Esophagus squamous epithelium (tissue), 5 donors: ENCODE measurements at places on chromosomes 2 and 18. TPM values are rescaled to one million over a fixed set of nuclear protein-coding genes. Genes with fewer than 3 reads are reported as not detected.

The SERPINB10 gene
- not detected for total RNA-seq

GRCh38 chr2:57504787-57505186, 541.8 kb upstream of the VRK2 start:
- no peak for DNase-seq

- DNase-seq, result no peak
Observed at GRCh38 chr18:55743133-55743532, 155.1 kb upstream of the TCF4 start.

- DNase-seq, result no peak
Observed at GRCh38 chr2:168090366-168091135, 156.8 kb downstream of the STK39 start.

- DNase-seq, result no peak
Observed at GRCh38 chr2:31239593-31240177, 5.7 kb downstream of the EHD3 start.
